ENCODE measurements at places on chromosomes 3 and 15.

DNA sequence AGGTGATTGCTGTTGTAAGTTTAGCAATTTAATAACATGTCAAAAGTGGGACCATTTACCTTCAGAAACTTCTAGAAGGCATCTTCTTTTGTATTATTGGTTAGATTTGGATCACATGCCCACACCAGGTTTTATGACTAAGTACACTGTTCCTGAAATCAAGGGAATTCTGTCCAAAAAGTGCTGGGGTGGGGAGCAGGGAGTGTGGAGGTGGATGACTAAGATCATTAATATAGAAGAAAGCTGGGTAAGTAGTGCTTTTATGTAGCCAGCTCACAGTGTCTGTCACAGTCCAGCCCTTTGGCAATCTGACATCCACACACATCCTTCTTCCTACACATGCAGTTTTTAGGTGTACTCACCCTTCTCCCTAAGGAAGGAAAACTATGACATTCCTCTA is 120.0 kb downstream of the TMCO5A start:
- DNase-seq, result no peak

DNA sequence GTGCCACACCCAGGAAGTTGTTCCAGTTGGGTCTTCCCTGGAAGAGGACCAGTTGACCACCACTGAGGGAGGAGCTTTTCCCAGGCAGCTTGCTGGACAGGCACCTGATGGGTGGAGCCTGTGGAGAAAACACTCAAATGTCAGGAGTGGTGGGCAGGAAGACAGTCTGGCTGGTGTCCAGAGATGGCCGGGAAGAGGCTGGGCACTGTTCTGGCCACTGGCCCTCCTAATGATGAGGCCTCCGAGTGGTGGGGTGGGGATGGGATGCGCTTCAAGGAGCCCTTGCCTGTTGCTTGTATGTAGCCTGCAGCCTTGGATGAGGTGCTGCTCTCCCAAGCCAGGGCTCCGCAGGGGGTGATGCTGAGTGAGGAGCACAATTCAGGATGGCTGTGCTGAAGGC is 12.3 kb downstream of the PLEKHO2 start:
- DNase-seq, result no peak

DNA sequence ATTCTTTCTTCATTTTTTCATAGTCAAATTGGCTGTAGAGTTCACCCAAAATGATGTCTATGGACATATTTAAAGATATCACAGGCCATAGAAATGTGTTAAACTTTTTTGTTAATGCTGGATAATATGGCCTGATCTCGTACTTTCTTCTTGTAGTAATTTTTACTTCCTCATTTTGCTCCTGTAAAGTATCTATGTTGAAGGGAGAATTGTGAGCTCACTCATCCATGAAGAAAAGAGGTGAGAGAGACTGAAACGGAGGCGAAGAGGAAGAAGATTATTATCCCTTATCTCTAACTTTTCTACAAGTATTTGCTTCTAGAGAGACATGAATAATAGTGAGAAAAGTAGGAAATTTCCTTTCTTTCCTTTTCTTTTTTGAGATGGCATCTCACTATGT is 613.8 kb upstream of the TBL1XR1 start:
- no peak for DNase-seq

DNA sequence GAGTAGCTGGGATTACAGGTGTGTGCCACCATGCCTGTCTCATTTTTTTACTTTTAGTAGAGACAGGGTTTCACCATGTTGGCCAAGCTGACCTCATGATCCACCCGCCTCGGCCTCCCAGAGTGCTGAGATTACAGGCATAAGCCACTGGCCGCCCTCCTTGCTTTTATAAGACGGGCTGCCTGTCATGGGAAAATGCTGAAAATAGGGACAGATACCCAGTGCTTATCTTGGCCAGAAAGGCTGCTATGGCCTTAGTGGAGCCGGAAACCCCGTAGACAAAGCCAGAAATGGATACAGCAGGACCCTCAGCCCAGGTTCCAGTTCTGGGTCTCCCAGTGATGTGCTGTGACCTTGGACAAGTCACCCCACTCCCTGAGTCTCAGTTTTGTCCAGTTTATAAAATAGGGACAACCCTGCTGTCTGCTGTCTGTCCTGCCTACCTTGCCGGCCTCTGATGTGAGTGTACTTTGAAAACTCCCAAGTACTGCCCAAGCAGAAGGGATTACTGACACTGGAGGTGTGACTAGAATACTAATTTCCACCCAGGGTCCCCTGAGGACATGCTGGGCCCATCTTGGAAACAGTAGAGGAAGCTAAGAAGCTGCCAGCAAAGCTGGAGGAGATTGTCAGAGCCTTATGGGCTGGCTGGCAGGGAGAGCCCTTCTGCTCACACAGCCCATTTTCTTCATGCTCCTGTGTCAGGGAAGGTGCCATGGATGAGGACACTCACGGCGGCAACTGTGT is 59.6 kb downstream of the BDH1 start:
- DNase-seq, result no peak

DNA sequence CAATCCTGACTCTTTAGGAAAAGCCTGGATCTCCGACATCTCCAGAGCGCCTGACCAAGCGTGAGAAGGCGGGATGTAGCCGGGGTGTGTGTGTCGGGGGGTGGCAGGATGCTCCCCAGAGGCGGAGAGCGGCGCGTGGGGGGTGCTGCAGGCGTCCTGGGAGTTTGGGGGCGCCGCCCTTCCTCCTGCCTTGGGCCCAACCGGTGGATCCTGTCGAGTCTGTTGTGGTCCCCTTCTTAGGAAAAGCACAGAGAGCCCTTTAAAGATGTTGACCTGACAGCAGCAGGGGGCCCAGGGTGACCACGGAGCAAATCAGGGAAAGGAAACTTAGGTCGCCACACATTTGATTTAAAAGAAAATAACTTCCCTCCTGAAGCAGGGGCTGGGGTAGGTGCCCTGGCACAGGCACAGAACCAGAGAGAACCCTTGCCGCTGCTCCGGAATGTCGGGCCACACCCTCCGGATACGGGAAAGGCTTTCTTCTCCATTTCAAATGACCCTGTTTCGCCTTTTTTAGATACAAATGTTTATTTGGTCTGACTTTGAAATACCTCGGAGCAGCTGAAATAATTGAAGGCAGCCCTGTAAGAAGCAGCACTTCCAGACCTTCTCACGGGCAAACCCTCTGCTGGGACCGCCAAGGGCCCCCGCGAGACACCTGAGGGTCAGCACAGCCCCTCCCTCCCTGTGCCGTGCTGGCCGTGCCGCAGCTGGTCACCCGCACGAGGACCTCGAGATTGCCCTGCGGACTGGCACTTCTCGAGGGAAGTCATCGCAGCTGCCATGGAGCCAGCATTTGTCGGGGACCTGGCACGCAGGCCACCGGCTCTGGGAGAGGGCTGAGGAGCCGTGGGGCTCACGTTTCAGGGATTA is 102.9 kb upstream of the KLF13 start:
- no peak for DNase-seq

- DNase-seq, result no peak
Measured at GRCh38 chr3:142287866-142288638, 62.7 kb upstream of the GK5 start.

GRCh38 chr3:101970905-101971304 is 121.6 kb downstream of the NFKBIZ start:
- DNase-seq, result no peak

DNA sequence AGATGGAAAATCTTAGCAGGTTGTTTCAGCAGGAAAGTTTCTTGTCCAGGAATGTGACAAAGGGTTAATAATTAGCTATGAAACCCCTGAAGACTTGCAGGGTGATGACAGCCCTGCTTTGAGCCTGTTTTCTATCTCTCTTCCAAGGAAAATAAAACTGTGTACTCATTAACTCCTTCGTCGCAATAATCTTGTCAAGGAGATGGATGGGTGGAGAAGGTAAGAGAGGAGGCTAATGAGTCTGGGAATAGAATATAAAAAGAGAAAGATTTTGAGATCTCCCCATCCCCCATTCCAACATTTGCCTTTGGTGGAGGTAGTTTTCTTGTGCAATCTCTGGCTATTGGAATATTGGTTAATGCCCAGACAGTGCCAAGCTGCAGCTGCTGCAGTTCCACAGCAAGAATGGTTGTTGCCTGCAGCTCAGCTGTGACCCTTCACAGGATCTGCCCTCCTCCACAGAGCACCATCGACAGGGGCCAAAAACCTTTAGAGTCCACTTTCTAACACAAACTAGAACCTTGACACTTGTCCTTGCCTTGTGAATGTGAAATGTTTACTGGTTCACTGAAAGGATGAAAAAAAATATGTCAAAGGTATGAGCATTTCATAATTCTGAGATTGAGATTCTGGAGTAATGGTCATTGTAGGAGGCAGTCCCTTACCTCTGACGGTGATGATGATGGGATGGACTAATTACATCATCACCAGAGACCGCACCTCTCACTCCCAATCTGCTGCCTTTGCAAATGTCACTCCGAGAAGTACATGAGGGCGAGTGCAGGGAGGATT is 4.2 kb upstream of the LRIG1 start:
- no peak for DNase-seq

GRCh38 chr3:48418651-48419050 is 11.2 kb downstream of the PLXNB1 start:
- no peak for DNase-seq

- no peak for DNase-seq
Measured at GRCh38 chr3:105328338-105328730, 38.4 kb upstream of the ALCAM start.

DNA sequence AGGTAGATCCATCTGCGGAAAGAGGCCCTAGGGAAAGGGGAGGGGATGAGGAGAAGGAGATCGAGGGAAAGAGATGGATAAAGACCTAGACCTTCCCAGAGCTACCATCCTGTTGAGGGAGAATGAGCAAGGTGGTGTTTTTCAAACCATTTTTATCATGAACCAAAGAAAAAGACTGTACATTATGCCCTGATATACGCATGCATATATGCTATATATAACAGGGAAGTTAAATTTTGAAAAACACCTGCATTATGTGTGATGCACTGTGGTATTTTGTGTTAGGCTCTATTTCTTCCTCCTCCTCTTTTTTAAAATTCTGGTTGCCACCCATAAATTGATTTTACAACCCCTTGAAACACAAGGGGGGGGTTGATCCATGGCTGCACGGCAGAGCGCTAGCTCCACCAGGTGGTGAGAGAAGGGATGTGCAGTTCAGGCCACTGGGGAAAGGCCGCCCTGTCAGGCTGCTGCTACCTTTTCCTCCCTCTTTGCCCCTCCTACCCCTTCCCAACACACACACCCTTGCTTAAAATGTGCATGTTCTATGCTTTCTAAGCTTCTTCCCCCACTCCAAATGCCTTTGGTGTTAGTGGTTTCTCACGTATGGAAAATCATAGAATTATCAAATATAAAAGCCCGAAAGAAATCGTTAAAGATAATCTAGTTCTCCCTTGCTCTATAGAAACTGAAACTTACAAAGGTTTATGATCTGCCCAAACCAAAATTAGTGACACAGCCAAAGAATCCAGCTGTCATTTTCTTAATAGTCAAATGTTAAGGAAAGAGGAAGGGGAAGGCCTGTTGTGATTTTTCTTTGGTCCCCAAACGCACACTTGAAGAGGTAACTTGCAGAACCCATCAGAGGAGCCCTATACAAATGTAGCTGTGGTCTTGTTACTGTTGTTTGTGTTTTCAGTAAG is 262.0 kb upstream of the UMPS start:
- DNase-seq, result no peak

DNA sequence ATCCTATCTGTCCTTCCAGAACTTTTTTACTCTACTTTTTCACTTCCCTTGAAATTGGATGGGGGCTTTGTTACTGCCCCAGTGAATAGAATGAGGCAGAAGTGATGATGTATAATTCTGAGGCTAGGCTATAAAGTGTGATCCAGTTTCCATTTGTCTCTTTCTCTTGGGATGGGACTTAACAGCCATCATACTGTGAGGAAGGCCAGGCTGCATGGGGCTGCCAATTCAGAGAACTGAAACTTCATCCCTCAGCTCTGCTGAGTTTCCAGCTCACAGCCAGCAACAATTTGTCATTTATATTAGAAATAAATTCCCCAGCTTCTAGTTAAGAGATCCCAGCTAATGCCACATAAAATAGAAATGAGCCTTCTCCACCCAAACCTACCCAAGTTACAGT is 504.0 kb upstream of the TGFBR2 start:
- no peak for DNase-seq

DNA sequence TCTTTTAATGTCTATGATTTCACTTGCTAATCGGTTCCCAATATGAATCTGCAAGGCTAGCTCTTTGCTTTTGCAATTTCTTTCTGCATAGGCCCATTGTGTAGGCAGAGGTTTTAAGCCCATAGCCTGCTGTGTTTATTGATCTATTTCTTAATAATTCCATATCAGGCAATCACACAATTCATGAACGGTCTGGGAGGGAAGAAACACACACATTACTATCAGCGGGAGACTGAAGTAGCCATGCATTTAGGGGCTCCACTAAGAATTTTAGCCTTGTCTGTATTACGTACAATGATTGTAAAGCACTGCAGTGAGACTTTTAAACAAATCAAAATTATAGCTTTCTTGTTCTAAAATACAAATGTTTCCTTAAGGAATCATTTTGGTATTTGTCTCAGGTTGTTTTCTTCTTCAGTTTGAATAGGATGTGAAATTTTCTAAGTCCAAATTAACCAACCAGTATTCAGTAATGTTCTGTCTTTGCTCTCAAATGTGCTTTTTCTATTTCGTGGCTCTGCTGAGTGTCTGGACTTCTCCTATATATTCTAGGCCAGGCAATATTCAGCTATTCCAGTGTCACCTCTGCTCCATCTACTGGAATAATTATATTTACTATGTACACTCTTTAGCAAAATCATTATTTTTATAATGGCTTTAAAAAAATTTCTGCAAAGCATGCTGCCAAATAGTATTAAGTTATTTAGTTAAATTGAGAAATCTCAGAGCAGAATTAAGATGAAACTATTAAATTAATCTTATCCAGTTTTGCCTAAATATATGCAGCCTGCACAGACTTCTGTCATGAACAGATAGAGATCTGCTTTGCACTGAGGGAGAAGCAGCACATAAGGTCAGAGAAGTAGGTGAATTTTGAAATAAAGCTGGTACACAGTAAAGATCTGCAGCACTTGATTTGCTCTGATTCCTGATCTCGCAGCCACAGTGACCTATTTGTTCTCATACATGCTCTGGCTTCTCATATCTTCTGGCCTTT is 103.0 kb upstream of the NAALADL2 start:
- no peak for DNase-seq

DNA sequence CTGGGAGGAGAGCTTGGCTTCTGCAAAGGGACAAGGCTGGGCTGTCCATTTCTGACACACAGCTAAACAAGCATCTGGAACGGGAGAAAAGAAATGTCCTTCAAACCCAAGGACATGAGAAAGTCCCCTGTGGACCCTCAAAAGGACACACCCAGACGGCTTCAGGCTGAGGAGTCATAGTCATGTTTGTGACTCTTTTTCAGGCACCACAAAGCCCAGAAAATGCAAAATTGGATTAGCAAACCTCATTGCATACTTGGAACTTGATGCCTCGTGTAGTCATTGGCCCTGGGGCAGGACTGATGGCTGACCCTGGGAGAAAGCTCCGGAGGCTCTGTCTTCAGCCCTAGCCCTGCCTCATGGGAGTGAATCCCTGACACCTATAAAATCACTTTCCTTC is 21.5 kb downstream of the FAM174B start:
- DNase-seq, result peak; percentile 40

- DNase-seq, result no peak
Measured at GRCh38 chr15:76208084-76208785, 103.0 kb downstream of the ETFA start.
